ENCODE measurements at places on chromosomes 4 and X.

GRCh38 chr4:154506253-154506652 lies 14.7 kb upstream of the DCHS2 start:
- no peak for DNase-seq

- DNase-seq, result no peak
Measured at GRCh38 chrX:107940095-107940494, 42.1 kb downstream of the TEX13B start.

GRCh38 chr4:137707626-137708025 lies 175.3 kb upstream of the PCDH18 start:
- no peak for DNase-seq

DNA sequence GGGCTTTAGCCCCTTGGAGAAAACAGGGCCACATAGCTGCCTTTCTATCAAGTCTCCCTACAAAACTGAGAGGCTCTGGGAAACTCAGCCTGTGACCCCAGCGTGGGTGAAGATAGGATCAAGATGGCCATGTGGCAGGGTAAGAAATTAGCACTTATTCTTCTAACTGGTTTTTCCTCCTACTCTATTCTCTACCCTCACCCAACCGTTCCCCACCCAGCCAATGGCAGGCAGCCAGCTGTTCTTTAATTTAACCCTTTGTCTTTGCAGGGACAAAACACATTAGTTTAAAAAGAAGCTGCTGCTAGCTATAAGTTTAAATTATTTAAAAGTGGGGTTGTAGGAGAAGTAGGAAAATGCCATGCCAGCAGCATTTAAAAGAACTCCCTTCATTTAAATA lies 2.8 kb downstream of the CLCN5 start:
- DNase-seq, result no peak

DNA sequence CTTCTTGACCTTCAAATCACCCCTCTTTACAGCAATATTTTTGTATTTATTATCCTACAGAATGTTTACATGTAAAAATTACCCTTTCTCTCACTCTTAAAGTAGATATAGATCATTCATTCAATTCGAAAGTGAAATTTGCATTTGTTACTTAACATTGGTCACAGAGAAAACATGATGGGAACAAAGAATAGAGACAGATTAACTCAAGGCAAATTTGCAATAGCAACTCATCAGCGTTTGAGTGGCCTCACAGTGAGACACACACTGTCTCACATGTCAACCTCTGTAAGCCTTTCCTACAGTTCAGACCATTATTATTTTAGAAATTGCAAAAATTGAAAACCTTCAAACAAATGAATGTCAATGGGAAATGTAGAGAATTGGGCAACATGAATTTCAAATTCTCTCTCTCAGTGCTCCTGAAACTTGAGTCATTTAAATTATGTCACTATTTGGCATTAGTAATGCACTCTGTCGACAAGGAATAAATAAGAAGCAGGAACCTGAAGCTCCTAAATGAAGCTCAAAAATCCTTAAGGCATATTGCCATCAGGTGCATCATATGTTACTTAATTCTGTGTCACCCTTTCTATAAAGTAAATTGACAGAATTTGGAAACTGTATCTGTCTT lies 148.3 kb upstream of the ANXA10 start:
- no peak for DNase-seq

GRCh38 chr4:172927096-172927814 lies 241.4 kb upstream of the GALNT7 start:
- DNase-seq, result no peak

- no peak for DNase-seq
Measured at GRCh38 chrX:107742700-107743191, 32.8 kb downstream of the TSC22D3 start.

GRCh38 chr4:54400802-54401201 lies 171.7 kb downstream of the PDGFRA start:
- DNase-seq, result no peak

GRCh38 chrX:49053223-49054072 lies 5.4 kb upstream of the CCDC120 start:
- DNase-seq, result peak; percentile 46

GRCh38 chr4:5069901-5070300 lies 18.6 kb downstream of the STK32B start:
- no peak for DNase-seq

DNA sequence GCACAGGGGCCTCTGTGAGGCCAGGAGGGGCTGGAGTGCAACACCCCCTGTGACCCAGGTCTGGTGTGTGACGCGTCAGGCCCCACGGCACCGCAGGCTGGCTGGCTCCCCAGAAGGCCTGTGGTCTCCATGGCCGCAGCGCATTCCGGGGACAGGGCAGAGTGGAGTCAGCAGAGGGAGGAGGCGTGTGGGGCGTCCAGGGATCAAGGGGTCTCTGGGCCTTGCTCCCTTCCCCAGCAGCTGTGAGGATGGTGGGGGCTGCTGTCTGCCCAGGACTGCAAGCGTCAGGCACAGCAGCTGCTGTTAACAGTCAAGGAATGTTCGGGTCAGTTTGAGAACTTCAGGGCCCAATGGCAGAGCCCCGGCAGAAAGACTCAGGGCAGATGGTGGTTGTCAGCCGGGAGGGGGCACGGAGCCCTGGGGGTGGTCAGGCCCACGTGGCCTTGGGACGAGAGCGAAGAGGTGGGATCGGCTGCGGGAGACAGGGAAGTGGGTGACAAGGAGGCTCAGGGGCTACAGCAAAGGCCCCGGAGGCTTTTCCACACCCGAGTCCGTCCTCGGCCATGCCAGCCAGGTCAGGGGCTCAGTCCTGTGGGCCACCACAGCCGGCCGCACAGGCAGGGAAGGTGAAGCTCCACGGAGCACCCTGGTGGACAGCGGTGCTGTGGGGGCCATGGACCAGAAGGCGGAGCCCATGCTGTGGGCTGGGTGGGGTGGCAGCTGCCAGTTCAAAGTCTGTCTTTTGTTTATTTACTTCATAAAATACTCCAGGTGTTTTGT lies 18.3 kb downstream of the PCGF3 start:
- no peak for DNase-seq

DNA sequence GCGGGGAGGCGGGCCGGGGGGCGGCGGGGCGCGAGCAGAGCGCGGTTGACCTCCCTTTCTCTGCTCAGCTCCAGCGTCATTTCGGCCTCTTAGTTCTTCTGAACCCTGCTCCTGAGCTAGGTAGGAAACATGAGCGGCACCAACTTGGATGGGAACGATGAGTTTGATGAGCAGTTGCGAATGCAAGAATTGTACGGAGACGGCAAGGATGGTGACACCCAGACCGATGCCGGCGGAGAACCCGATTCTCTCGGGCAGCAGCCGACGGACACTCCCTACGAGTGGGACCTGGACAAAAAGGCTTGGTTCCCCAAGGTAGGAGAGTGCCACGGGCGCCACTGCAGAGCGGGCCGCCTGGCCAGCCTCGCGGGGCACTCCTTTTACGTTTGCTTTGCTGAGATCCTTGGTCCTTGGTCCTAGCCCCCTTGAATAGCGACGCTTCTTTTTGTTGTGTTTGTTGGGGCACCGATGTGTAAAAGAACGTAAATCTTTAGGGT lies at the start of gene HTATSF1:
Gene HTATSF1 (plus strand): TSS at position 37 of the 497 bp plus-strand sequence. CDS start 93 bp downstream, at position 130.
- DNase-seq, result no peak

- DNase-seq, result no peak
Measured at GRCh38 chr4:138405466-138405891, 163.3 kb upstream of the SLC7A11 start.

DNA sequence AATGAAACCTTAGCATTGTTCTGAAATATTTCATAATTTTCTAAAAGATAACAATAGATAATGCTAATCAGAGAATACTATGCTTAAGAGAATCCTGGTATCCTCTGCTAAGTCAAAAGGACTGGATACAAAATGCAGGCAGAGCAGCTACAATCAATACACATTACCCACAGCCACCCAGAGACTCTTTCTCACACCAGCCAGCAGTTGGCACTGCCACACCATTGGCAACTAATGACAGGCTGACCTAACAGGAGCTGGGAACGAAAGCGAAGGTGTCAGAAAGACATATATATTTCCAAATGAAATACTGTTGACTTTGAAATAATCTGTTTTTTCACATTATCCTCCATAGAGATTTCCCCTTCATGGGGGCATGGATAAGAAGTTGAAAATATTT lies 122.6 kb upstream of the PLAC1 start:
- DNase-seq, result no peak

DNA sequence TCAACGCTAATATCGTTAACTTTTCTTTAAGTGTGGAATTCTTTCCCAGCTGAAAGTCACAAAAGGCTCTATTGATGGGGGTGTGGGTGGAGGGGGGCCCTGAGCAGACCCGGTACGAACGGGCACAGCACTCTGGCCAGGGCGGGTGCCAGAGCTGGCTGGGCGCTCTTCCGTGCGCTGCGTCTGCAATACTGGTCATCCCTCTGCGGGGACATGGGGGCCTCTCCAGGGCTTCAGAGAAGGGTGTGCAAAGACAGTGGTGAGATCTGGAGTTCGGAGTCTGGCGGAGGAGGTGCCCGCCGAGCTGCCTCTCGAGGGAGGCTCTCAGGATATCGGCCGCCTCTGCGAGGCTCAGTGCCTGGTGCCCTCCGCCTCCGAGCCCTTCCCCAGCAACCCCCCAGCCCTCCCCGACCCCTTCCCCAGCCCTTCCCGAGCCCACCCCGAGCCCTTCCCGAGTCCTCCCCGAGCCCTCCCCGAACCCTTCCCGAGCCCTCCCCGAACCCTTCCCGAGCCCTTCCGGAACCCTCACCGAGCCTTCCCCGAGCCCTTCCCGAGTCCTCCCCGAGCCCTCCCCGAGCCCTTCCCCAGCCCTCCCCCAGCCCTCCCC lies 34.3 kb downstream of the FGFRL1 start:
- no peak for DNase-seq

DNA sequence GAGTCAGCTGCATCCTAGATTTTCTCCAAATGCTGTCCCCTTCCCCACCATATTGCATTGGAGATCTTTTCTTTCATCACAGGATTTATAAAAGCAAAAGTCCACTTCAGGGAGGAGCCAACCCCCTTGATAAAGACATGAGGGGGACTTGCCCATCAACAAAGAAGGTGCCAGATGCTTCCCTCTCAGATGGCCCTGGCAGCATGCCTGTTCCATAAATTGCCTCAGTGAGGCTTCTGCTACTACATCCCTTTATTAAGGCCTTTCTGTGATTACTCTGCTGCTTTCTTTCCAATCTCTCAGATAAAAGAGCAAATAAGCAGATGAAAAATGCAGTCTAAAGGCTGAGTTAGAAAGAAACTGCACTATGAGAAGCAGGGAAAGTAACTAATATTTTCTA lies 511.6 kb downstream of the PACRGL start:
- no peak for DNase-seq

DNA sequence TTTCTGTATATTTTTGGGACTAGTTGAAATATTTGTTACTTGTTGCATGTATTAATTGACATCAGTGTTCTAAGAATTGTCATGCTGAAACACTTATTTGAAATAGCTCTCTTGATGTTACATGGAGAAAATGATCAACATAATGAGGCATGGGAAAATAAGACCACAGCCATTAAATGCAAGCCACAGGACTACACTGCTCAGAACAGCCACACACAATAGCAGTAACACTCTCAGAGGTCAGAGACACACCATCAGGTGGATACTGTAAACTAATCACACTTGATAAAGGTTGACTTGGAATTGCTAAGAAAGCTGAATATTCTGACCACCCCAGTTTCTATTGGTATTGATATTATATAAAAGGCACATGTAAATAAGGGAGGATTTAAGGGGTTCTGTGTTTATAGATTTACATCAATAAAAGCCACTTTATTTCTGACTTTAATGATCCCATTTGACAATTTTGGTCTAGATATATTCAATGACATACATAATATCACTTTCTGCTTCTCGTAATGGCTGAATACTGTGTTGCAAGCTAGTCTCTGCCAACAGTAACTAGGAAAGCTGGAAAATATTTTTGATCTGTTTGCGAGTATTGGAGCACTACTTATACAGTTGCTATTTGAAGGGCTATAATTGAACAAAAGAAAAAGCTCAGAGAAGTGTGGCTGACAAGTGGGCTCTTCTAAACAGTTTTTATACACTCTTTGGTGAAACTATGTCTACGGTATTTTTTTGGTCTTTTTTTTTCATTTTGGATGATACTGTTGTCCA lies 876.5 kb upstream of the INTU start:
- no peak for DNase-seq

- no peak for DNase-seq
Measured at GRCh38 chrX:19912-20571, 261.1 kb upstream of the PLCXD1 start.

- no peak for DNase-seq
Measured at GRCh38 chrX:72048510-72049455, 82.9 kb downstream of the RTL5 start.

DNA sequence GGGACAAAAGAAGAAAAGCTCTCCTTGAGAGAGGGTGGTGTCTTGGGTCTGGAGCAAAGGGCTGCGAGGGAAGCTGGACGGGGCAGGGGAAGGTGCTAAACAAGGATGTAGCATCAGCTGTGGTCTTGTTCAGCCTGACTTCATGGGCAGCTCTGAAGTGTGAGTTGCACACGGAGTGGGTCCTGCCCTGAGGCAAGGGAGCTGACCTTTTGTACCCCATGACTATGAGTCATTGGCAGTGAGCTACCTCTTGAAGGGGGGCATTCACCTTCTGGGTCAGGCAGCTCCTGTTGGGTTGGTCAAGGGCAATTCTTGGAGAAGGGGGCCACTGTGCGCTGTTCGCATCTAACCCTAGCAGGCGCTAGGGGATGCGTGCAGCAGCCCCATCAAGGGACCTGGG lies 151.8 kb downstream of the SMIM20 start:
- DNase-seq, result no peak

- no peak for DNase-seq
Measured at GRCh38 chrX:97876697-97877407, 993.1 kb downstream of the RPA4 start.

GRCh38 chr4:6345096-6345830 lies 75.6 kb downstream of the WFS1 start:
- no peak for DNase-seq

- DNase-seq, result no peak
Measured at GRCh38 chr4:140255927-140256326, 101.9 kb upstream of the MAML3 start.

DNA sequence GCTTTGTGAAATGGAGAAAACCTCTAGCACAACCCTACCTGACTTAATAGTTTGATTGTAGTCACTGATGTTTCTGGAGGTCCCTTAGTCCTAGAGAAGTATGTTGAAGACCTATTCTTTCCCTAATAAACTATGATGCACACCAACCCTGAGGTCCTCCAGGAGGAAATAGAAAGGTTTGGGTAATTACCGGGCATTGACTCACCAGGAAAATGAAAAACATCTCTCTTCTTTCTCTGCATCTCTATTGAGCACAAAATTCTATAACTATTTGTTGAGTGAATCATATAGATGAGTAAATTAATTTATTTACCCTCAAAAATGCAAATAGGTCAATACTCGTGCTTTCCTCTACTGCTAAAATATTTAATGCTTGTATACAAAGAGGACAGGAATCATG lies 582.4 kb upstream of the FAM241A start:
- no peak for DNase-seq

GRCh38 chr4:38710053-38710452 lies 46.1 kb downstream of the KLF3 start:
- DNase-seq, result no peak

Measured in activated effector memory CD4-positive, alpha-beta T cell treated with Interleukin-2 at 50 U/mL for 16 hours (primary cell).